Body of pancreas (tissue), 4 donors: ENCODE measurements at places on chromosomes 12 and 14. TPM values are rescaled to one million over a fixed set of nuclear protein-coding genes. Genes with fewer than 3 reads are reported as not detected.

The POTEM gene
- not detected for total RNA-seq

- DNase-seq: peak; percentile 41
Measured at GRCh38 chr12:109773384-109774011, 59.7 kb downstream of the TRPV4 start.

GRCh38 chr12:132415327-132416120, 74.4 kb upstream of the FBRSL1 start:
- no peak for DNase-seq

GRCh38 chr14:36874396-36875138, 212.9 kb downstream of the PAX9 start:
- DNase-seq: no peak

- DNase-seq: no peak
Measured at GRCh38 chr14:93970965-93971634, 5.3 kb downstream of the ASB2 start.

DNA sequence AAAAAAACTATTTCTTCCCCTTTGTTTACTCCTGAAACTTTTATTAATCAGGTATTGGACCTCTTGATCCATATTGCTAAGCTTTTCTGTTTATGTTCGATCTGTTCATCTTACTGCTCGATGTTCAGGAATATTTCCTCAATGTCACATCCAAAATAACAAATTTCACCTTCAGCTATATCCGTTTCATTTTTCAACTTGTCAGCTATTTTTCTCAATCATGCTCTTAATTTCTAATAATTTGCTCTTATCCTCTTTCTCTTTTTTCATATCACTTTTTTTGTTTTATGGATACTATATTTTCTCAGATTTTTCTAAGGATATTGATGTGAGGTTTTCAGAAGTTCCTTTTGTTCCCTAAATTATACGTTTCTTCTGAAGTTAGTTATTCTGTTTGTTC, 29.8 kb downstream of the SLC38A4 start:
- DNase-seq: no peak

DNA sequence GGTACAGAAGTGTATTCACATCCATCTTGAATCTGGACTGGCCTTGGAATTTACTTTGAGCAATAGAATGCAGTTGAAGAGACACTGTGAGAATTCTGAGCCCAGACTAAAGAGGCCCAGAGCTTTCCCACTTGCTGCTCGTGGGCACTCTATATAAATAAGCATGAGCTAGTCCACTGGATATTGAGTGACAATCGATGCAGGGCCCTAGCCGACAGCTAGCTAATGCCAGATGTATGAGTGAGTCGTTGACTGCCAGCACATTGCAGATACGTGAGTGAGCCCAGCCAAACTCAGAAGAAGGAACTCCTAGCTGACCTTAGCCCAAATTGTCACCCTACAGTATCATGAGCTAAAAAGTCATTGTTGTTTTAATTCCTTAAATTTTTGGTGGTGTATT, 24.9 kb downstream of the NAV3 start:
- DNase-seq: no peak

DNA sequence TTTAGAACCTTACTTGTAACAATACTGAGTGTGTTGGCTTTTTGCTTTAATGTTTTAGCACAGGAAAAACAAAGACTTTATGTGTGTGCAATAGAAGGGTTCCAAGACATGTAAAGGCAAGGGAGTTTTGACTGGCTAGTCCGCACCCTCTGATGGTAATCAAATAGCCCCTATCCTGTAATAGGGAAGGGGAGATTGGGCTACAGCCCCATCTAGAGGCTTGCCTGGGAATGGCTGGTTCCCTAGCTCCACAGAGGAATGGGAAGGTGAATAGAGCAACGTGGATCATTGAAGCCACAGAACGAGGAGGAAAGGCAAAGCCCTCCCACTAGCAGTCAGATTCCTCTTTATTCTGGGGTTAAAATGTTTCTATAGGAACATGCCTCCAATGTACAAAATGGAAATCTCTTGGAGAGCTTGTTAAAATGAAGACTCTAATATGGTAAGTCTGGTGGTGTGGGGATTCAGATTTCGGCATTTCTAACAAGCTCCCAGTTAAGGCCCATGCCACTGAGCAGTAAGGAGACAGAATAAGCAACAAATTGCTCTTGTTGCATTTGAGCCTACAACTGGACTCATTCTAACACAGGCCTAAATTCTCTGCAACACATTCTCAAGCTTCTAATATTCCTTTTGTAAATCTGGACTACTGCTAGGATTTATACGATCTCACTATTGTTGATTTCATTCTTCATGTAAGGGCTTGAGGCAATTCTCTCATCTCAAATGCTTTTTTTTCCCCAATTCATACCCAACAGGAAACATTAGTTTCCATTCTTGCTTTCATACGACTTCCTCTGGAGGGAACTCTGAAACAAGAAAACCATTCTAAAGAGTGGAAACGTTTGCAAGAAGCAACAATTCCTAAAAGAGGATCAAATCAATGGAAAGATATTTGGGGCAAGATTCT, 57.1 kb downstream of the NIN start:
- peak; percentile 62 for DNase-seq

GRCh38 chr12:58882826-58883225, 37.5 kb downstream of the LRIG3 start:
- DNase-seq: no peak

DNA sequence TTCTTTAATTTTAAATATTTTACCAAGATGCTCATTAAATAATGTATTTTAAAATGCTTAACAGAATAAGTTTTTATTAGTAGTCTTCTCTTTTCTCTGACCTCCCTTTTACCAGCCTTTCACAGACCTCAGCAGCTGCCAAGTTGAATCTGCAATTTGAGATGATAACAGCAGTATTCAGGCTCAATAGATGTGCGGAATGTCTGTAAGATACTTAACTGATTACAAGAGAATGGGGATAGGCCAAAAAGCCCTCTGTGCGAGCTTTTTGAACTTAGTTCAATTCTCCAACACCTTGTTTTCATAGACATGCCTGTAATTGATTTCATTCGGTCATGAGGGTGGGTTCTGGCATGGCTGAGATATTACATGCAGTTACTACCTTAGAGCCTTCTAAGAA, 277.2 kb downstream of the TMTC2 start:
- no peak for DNase-seq

GRCh38 chr12:68428211-68428610, 96.0 kb upstream of the MDM1 start:
- DNase-seq: no peak

DNA sequence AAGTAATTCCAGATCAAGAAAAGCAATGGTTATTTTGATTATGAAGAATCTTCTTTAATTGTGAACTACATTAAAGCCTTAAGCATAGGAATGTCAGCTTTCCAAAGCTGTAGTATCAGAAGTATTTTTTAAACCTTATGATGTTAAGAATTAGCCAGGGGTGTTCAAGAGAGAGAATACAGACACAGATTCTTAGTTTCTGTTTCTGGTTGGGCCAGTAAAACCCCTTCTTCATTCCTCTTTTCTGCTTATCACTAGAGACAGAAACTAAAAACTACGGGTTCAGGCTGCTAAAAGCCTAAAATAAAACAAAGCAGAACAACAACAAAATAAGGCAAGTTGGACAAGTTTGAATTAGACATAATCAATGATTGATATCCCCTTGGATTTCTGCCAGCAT, 38.2 kb downstream of the IFT43 start:
- no peak for DNase-seq

DNA sequence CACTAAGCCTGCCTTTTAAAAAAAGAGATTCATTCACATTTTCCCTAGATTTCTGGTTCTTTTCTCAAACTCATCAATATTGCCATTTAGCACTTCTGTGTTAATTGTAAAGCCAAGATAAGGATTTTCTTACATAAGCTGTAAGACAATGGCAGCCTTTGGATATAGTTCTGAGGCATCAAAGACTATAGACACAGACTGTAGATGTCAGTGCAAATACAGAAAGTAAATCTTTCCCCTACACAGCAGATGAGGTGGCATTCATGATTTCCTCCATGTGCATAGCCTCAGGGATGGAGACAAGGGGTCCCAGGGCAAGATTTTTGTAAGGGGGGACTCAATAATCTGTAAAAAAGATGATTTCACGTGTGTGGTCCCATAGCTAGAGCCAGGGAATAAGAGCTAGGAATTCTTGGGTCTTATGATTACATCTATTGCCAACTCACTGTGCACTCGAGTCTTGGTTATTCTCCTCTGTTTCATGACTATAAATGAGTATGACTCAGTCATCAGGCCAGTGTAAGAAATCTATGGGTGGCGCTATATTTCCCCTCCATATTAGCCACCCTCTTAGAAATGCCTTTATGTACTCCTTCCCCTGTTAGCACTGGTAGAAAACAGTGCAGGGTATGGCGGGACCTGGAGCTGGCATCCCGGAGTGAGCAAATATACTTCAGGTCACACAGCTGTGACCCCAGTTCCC, 207.5 kb downstream of the EXOC5 start:
- no peak for DNase-seq

- no peak for DNase-seq
Measured at GRCh38 chr12:64757771-64758170, 1.4 kb downstream of the GNS start.
